ENCODE measurements at places on chromosomes 2 and 18.

DNA sequence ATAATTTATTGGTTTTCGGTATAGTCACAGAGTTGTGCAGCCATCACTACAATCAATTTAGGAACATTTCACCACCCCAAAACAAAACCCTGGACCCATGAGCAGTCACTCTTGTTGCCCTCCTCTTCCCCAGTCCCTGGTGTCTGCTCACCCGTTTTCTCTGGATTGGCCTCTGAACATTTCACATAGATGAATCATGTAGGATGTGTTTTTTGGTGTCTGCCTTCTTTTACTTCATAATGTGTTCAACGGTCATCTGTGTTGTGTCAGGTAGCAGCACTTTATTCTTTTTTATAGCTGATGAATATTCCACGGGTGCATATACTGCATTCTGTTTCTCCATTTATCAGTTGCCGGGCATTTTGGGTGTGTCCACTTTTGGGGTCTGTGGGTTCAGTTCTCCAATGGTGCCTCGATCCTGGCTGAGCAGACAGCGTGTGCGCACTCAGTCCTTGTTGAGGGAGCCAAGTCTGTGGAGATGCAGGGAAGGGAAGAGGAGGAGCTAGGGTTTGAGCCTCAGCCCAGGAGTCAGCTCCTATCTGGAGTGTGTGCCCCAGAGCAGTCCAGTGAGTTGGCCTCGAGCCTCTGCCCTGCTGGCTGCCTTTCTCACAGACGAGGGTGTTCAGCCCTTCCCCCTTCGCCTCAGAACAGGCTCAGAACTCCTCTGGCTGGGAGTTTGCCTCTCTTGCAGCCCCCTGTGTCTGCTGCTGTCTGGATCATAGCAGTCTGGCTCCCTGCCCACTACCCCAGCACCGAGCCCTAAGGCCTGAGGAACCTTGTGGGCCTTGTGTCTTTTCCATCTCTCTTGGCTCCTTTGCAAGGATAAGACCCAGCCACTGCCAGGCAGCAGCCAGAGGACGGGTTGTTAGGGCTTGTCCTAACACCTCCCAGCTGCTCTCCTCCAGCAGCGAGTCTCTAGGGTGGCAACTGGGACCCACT lies 18.0 kb downstream of the C2orf74 start:
- peak; percentile 87 for DNase-seq

- DNase-seq, result no peak
These were observed 10.3 kb upstream of the FZD7 start for GRCh38 chr2:202023198-202023903.

- no peak for DNase-seq
These were observed 63.9 kb downstream of the LRRFIP1 start for GRCh38 chr2:237691029-237691907.

DNA sequence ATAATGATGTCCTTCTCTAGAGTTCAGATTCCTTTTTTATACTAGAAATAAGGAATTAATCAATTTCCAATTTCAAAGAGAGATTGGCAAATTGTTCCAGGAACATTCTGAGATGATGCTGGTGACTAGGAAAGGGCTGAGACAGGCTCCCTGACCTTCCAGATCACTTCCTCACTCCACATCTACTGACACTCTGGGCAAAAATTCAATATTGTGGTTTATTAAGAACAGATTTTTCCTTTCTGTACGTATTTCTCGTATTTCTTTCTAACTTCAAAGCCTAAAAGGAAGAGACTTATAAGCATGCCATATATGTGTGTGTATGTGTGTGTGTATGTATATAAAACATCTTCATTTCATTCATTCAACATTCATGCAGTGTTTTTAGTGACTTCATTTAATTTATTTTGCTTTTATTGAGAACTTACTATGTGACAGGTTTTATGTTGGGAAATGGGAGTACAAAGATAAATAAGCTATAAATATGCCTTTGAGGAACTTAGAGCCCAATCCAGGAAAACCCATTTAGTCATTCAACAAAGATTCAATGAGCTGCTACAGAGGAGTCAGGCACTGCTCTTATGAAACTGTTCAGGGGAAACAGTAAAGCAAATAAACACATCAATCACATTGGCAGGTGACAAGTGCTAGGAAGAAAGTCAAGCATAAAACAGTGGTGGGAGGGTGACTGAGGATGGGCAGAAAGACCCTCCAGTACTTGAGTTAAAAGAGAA lies 137.9 kb downstream of the RDH14 start:
- DNase-seq, result no peak

- DNase-seq, result peak; percentile 92
These were observed 163.4 kb downstream of the LDLRAD4 start for GRCh38 chr18:13381944-13382365.

GRCh38 chr18:8803957-8804356 lies 98.6 kb downstream of the MTCL1 start:
- DNase-seq, result no peak

DNA sequence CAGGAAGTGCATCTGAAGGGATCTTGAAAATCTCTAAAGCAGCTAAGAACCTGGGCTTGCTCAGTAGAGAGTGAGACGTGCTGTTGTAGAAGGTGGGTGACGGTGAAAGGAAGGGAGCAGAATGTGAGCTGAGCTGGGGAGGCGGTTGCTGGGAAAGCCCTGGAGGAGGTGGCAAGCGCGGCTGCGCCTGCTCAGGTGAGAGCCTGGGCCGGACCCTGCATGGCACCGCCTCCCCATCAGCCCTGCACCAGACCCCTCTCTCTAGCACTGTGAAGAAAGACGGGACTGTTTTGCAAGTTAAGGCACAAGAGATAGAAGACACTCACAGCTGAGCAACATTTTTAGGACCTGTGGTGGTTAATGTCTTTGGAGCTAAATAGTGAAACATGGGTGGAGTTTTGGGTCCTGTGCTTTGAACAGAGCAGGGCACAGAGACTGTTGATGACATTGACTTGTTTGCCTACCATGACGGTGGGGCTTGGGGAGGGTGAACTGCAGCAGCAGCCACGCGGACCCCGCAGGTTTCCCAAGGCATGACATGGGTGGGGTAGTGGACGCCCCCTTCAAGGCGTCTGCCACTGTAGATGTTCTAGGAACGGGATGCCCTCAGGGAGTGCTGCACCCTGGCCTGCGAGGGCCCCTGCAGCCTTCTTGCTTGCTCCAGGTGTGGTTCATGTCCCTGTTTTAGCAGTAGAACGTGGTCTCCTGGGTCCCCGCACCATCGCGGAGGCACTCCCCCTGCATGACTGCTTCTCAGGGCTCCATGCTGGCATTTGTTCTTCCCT lies 245.3 kb downstream of the TSN start:
- DNase-seq, result no peak

GRCh38 chr2:191263050-191263449 lies 17.8 kb downstream of the MYO1B start:
- DNase-seq, result no peak
